ENCODE measurements at places on chromosomes 13 and 19.

GRCh38 chr19:34832581-34833112, 59.6 kb upstream of the ZNF599 start:
- DNase-seq = no peak

DNA sequence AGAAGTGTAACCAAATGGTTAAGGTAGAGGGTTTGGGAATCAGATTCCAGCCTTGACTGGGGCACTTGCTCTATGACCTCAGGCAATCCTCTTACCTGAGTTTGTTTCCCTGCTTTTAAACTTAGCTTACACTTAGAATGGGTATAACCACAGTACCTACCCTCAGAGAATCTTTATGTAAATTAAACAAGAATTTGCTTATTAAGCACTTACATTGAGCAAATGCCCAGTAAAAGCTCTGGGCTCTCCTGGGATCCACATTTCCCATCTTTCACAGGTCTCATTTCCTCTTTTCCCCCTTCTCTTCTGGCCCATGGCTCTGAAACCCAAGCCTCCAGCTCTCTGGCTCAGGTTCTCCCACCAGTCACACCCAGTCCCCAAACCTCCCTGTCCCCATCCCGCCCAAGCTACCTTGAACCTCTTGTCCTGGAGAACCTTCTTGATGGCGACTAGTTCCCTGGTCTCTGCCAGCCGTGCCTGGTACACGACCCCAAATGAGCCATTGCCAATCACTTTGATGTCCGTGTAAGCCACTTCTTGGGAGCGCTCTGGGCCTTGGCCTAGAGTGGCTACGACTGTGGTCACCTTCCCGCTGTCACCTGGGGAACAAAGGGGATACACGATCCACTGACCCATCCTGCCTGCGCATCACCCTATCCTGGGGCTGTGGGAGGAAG, 2.7 kb downstream of the GSK3A start:
- no peak for DNase-seq

GRCh38 chr13:46392967-46393366, 5.9 kb upstream of the RUBCNL start:
- no peak for DNase-seq

DNA sequence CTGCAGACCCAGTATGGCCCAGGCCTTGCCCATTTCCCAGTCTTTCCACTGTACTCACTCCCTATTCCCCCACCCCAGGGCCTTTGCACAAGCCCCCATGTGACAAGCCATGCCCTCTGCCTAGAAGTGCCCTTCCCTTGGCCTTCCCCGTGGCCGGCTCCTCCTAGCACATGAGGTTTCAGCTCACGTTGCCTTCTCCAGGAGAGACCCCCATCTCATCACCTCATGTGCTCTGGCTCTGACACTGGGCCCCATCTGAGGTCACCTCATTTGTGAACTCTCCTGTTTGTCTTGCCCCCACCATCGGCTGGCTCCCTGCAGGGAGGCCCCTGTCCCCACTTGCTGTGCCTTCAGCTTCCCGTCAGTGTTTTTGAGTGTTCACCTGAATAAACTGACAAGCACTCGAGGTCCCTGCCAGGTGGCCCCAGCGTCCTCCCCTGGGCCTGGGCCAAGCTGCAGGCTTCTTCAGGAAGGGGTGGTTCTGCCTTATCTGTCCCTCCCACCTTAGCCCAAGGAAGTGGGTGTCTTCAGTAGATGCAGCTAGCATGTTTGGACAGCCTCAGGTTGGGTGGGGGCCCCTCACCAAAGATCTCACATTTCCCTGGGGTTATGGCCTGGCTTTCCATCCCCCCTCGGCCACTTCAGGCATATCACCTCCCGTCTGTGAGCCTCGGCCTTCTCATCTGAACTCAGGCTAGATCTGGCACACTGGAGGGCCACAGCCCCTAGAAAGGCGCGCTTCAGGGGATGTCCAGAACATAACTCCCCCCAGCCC, 3.8 kb upstream of the SLC25A42 start:
- DNase-seq = no peak

- DNase-seq = no peak
Observed at GRCh38 chr19:38360839-38361631, 13.3 kb upstream of the PSMD8 start.

GRCh38 chr13:83547043-83547442, 335.2 kb downstream of the SLITRK1 start:
- DNase-seq = no peak

DNA sequence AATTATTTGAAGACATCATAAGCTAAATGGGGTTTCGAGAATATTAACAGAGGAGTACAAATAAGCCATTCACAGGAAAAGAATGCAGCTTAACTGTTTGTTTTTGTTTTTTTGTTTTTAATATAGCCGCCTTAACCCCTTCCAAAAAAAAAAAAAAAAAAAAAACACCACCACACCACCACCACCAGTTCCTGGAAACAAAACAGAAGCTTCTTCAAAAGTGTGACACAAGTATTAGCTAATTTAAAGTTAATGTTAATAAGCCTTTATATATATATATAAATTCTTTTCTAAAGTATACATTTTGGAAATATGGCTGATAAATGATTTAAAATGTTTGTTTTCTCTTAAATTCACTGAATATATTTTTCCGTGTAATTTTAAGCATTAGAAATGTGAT, 1.4 kb downstream of the RAP2A start:
- DNase-seq = no peak

Data from ovary (tissue), 10 donors.